ENCODE measurements at places on chromosomes 11 and 22.

GRCh38 chr22:38925571-38926041 is 31.8 kb upstream of the APOBEC3A start:
- no peak for DNase-seq

GRCh38 chr11:119469506-119469905 is 46.5 kb upstream of the THY1 start:
- DNase-seq: no peak

GRCh38 chr11:80841675-80842074 is 1400.8 kb upstream of the TENM4 start:
- no peak for DNase-seq

DNA sequence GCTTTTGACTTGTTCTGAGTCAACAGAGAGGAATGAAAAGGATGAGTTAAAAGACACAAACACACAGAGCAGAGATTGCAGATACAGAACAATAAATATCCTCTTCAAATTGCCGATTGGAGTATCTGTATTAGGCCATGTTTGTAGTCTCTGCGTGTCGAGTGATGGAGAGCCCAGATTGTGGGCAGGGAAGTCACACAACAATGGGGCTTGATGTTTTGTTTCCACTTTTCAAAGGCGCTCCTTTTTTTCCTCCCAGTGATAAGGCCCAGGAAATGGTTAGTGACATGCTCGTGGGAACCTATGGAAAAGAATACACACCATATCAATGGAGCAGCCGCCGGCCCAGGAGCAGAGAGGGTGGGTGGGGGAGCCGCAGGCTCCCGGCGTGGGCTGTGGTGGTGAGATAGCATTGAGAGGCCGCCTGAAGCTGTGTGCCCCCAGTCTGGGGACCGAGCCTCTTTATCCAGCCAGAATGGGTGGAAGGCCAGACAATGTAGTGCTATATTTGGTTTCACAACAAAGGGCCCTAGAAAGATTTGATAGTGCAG is 555.9 kb downstream of the INSC start:
- no peak for DNase-seq

DNA sequence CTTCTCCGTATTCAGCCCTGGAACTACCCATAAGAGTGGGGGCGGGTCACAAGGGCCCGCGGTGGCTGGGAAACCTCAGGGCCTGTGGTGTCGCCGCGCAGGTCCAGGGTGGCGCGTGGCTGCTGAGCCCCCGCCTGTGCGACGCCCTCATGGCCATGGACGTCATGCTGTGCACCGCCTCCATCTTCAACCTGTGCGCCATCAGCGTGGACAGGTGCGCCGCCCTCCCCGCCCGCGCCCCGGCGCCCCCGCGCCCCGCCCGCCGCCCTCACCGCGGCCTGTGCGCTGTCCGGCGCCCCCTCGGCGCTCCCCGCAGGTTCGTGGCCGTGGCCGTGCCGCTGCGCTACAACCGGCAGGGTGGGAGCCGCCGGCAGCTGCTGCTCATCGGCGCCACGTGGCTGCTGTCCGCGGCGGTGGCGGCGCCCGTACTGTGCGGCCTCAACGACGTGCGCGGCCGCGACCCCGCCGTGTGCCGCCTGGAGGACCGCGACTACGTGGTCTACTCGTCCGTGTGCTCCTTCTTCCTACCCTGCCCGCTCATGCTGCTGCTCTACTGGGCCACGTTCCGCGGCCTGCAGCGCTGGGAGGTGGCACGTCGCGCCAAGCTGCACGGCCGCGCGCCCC is 2.4 kb downstream of the DRD4 start:
- no peak for DNase-seq

- DNase-seq: no peak
Measured at GRCh38 chr11:2233693-2234455, 36.5 kb downstream of the ASCL2 start.

GRCh38 chr22:49815641-49816091 is 12.0 kb downstream of the BRD1 start:
- DNase-seq: no peak
